Activated naive CD4-positive, alpha-beta T cell treated with anti-CD3 and anti-CD28 coated beads, Interleukin-2, amount 10 ng/mL, durations not matched to agents 7 days and 5 days (primary cell): ENCODE measurements at places on chromosomes 3 and 15.

DNA sequence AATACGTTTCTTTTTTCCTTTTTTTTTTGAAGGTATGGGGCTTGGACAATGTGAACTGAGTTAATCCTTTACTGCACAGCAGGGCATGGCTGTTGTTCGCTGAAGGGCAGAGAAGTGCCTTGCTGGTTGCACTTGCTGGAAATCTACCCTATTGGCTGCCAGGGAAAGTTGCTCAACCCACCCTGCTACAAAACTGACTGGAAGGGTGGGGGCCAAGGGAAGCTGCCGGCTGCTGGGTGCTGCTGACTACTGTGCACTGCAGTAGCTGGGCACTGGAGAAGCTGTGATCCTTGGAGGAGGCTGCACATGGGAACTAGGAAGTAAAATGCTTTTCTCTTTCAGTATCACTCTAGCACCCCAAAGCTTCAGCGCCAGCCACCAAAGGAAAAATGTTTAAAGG is 70.5 kb downstream of the ETV5 start:
- DNase-seq, result no peak

- DNase-seq, result no peak
Measured at GRCh38 chr3:9146367-9147071, 102.9 kb downstream of the SRGAP3 start.

DNA sequence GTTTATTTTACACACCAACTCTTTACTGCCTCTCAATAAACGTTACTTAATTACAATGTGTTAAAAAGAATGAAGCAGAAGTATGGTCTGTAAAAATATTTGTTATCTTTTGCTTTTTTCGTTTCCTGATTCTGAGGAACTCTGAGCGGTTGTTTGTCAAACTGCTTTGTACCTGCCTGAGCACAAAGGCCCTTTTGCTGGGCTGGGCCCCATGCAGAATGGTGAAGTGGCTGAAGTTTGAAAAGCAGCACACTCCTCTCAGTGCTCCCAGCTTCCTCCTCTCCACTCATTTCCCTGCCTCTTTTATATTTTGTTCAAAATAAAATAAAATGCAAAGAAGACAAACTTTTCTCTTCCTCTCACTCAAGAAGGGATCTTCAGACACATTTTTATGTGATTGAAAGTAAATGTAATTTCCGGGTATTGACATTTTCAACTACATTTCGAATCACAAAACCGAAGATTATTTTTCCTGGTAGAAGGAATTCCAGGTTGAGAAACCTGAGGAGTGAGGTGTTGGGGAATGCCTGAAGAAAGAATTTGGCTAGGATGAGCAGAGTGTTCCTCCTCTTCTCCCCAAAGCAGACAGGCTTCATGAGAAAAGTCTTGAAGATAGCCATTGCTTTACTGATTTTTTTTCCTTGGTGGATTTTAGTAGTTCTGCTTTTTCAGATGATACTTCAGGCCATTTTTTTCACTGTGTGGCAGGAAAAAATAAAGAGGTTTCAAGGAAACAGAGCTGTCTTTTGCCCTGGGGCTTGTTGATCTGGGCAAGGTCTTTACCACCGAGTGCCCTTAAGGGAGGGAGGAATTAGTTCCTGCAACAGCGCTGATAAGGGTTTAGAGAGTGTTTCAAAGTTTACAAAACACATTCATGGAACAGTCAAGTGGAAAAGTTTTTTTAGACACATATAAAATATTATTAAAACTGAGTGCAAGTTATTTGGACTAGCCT is 229.8 kb downstream of the NFKBIZ start:
- DNase-seq, result peak; percentile 46

GRCh38 chr15:63985221-63986184 is 60.8 kb downstream of the DAPK2 start:
- no peak for DNase-seq

GRCh38 chr3:55488398-55489055 is 1.4 kb upstream of the WNT5A start:
- peak; percentile 36 for DNase-seq

DNA sequence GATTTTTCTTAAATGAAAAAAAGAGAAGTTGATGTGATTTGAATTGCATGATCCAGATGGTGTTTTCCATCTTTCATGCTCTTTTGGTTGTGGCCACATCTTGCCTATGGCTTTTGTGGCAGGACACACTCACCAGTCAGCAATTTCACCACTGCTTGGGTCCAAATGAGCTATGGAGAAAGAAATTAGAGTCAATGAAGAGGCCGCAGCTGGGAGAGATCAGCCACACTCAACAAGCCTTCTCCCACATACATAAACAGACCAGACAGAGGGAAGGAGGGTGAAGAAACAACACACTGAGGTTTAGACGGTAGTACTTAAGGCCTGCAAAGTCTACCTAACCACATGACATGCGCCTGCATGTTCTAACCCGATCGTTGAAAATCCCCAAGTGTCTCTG is 110.7 kb upstream of the CDIN1 start:
- no peak for DNase-seq

DNA sequence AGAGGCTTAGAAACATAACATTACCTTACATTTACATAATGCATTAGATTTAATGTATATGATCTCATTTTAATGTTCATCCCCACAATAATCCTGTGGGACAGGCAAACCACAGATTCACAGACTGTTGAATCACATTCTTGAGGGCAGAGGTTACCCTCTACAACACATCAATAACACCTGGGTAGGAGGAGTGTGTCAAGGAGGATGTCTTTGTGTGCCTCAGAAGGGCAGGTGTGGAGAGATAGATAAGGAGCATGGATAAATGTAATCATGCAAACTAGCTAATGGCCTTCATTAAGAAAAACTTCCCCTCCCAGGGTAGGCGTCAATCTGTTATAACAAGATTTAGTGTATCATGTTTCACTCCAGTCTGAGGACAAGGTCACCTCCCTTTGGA is 12.9 kb upstream of the MB21D2 start:
- DNase-seq, result no peak

- no peak for DNase-seq
Measured at GRCh38 chr3:180704532-180704931, 25.2 kb upstream of the CCDC39 start.

- no peak for DNase-seq
Measured at GRCh38 chr3:107612664-107613084, 89.9 kb downstream of the BBX start.

GRCh38 chr3:40191251-40191650 is 118.3 kb upstream of the EIF1B start:
- DNase-seq, result no peak

DNA sequence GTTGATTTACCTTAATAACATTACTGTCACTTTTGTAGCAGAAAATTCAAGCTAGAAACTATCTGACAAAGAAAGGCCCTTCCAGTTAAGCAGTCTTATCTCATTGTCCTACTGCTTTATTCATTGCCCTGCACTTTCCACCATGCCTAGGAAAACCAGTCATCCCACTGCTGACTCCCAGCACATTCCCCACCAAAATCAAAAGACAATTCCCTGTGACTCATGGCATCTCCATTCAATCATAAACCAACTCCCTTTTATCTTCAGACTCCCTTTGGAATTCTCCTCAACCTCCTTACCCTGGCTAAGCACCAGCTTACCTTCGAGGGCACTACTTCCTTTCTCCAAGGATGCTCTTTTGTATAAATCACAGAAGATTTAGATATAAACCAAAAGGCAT is 184.3 kb downstream of the PLCH1 start:
- no peak for DNase-seq

DNA sequence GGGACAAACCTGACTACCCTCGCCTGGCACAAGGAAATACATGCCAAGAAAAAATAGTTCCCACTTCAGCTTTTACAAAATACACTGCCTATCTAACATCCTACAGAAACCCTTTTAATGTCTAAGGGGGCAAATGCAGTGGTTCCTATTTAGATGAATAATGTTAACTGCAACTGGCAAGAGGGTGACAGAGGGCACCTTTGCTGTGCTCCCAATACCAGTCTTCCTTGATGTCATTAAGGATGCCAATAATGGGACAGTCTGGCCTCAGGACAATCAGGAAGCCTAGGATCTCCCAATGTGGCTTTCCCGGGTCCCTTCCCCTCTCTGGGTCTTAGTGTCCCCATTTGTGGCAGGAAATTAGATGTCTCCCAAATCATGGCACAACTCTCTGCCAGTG is 13.9 kb downstream of the CSRNP1 start:
- DNase-seq, result no peak

- DNase-seq, result no peak
Measured at GRCh38 chr15:101310161-101310480, 15.1 kb upstream of the SNRPA1 start.

GRCh38 chr15:78018445-78018844 is 59.1 kb downstream of the TBC1D2B start:
- no peak for DNase-seq

DNA sequence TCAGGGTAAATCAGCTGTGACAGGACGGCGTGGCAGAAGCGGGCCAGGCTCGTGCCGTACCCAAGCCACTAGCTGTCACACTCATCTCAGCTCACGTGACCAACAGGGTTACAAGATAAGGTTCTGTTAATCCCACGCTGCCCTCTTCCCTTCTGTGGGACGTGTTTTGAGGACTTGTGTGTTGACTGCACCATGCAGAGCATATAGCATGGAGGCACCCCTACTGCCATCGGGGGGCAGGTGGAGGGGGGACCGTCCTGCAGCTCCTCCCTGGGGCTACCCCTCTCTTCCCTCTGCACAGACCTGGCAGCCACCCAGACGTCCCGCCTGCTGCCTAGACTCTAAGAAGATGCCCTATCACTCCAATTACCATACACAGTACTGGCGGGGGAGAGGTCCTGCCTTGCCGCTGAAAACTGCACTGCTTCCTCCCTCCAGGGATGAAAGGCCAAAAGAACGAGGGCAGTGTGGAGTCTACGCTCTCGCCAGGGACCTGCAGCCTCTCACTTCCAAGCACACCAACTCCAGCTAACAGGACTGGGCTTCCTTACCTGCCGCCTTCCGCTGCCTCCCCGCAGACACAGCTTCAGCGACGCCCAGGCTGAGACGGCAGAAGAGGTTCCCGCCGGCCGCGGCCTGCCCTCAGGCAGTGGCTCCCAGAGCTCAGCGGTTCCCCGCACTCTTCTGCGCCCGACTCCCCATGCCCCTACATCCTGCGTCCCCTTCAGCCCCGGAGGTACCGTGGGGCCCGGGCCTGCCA is at the start of gene TNK2:
Gene TNK2 (minus strand): TSS at position 618 of the 760 bp plus-strand sequence. CDS start 19,963 bp downstream, outside the sequence.
- peak; percentile 66 for DNase-seq

- no peak for DNase-seq
Measured at GRCh38 chr3:165444745-165445144, 248.6 kb upstream of the SLITRK3 start.
